ENCODE measurements at places on chromosomes 12 and 14. TPM values are rescaled to one million over a fixed set of nuclear protein-coding genes. Genes with fewer than 3 reads are reported as not detected.

The POU6F1 gene
- 1.1 TPM for total RNA-seq

The PLEKHD1 gene
- total RNA-seq: under 0.01 TPM

The C12orf50 gene
- not detected for total RNA-seq

The PHETA1 gene
- 4.6 TPM for total RNA-seq

The PLEKHG7 gene
- total RNA-seq: not detected

The SYNJ2BP gene
- 12.9 TPM for total RNA-seq

The DTX1 gene
- total RNA-seq: not detected

All from smooth muscle cell of bladder (primary cell).